Mucosa of gallbladder (tissue), 1 donor: ENCODE measurements at places on chromosomes 4 and X.

DNA sequence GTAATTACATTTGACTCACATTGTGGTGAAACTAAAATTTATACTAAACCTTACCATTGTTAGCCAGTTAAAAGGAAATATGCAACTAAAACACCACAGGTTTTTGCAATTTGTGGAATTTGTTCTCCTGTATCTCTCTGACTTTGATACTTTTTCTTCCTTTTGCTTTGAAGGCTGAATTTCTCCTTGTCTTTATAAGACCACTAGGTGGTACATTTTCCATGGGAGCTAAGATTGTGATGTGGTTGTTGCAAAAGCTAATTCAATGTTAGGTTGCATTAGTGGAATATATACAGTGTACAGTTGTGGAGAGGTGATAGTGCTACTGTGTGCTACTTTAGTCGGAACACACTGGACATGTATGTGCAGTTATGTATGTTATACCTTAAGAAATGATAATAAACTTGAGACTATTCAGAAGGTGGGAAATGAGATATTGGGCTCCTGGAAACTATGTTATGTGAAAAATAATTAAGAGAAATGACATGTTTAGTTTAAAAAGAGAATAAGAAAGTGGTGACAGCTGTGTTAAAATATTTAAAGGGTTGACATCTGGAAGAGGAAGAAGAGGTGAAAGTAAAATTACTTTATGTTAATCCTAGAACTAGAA, 70.3 kb downstream of the ARL9 start:
- DNase-seq, result no peak

GRCh38 chr4:168437192-168437943, 42.9 kb downstream of the DDX60L start:
- no peak for DNase-seq

- DNase-seq, result no peak
These were observed 9.4 kb downstream of the TASL start for GRCh38 chrX:30568136-30568535.

GRCh38 chr4:142567199-142567598, 278.9 kb downstream of the INPP4B start:
- DNase-seq, result peak; percentile 24

GRCh38 chrX:118038614-118039365, 77.8 kb downstream of the KLHL13 start:
- no peak for DNase-seq

DNA sequence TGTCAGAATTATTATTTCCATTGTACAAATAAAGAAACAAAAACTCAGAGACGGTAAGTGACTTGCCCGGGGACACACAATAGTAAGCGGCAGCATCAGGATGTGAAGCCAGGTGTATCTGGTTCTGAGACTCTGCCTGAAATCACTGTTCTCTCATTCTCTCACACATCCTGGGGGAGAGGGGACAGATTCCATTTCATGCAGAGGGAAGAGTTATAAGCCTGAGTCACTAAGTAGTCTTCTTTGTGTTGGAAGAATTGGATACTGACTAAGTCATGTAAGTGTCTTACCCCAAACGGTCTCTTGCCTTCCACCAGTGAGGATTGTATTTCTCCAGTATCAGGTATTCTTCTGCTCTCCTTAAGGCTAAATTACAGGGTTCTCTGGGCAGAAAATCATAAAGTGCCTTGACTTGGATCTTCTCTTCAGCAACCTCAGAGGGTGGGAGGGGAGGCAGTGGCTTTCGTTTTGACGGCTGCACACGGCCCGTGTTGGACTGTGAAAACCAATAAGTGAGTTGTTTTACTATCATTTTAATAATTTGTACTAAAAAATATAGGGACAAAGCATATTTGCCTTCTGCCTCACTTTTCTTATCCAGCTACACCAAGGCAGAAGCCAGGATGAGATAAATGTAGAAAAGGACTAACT, 21.9 kb downstream of the TXK start:
- DNase-seq, result no peak

DNA sequence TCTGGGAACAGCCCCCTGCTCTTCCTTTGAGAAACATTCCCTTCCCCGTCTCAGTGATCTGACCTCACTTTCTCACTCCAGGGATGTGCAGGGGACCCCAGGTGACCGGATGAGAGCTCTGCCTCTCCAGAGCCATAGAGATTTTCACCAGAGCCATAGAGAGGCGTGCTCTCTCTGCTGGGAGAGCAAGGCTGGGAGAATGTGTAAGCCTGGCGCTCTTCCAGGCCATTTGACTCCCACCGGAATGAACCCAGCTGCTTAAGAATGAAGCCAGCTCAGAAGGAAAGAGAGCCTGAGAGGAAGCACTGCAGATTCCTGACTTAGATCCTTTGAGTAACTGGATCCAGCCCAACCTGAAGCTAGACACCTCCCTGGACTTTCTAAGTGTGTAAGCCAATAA, 106.4 kb downstream of the DHX15 start:
- peak; percentile 11 for DNase-seq

DNA sequence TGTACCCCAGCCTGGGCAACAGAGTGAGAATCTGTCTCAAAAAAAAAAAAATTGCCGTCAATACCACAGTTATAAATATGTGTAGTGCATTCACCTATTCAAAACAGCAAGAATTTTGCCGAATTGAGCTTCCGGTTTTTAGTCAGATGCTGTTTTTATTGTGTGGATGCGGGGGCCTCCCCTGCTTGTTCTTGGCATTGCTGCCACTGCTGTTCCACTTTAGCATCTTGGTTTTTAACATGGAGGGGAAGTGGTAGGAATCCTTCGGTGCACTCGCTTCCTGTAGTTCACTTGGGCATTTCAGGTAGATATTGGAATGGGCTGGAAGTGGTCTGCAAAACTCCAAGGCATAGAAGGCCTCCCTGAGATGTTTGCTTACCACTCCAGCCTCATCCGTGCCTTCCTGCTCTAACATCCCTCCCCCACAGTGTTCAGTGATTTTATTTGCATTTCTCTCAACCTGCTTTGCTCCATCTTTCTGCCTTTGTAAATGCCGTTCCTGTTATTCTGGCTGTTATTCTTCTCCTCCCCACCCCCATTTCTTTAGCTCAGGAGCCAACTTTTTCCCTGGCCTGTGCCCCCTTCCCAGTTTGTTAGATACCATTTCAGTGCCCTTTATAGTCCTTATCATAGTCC, 25.5 kb downstream of the MOB1B start:
- no peak for DNase-seq
